ENCODE measurements at places on chromosomes 1 and 21. TPM values are rescaled to one million over a fixed set of nuclear protein-coding genes. Genes with fewer than 3 reads are reported as not detected.

The SLC45A1 gene
- 0.44 TPM for total RNA-seq

The NR0B2 gene
- total RNA-seq, result not detected

The LAX1 gene
- 20.5 TPM for total RNA-seq

DNA sequence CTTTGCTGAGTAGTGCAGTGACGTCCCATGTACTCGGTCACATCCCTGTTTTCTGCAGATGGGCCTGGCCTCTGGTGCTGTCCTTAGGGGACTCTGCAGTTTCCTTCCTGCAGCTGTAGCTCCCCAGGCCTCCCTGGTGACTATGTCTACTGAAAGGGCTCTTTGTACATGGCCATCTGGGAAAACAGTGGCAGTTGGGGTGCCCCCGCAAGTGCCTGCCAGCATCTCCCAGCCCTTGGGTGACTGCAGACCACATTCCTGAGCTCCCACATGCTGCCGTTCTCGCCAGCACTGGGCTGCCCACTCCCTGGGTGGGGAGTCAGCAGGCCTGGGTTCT is 37.5 kb upstream of the KCNA10 start:
- H3K4me1 ChIP-seq, result peaks cover 2% of the 10 kb centered on the region
- H3K27ac ChIP-seq, result no peak overlapping the region
- H3K4me3 ChIP-seq, result no peak overlapping the region
- no peak for DNase-seq
- H3K36me3 ChIP-seq, result no peaks in the 10 kb centered on the region
- peaks cover 50% of the 10 kb centered on the region for H3K27me3 ChIP-seq

The EBNA1BP2 gene
- total RNA-seq, result 45.8 TPM

- no peaks in the 10 kb centered on the region for H3K36me3 ChIP-seq
- peaks cover 16% of the 10 kb centered on the region for H3K27me3 ChIP-seq
- H3K27ac ChIP-seq, result no peak overlapping the region
- DNase-seq, result no peak
- no peak overlapping the region for H3K4me3 ChIP-seq
Measured at GRCh38 chr1:115865704-115866380, 24.9 kb upstream of the NHLH2 start.

The NHLH1 gene
- 0.25 TPM for total RNA-seq

The LCE1F gene
- total RNA-seq, result not detected

DNA sequence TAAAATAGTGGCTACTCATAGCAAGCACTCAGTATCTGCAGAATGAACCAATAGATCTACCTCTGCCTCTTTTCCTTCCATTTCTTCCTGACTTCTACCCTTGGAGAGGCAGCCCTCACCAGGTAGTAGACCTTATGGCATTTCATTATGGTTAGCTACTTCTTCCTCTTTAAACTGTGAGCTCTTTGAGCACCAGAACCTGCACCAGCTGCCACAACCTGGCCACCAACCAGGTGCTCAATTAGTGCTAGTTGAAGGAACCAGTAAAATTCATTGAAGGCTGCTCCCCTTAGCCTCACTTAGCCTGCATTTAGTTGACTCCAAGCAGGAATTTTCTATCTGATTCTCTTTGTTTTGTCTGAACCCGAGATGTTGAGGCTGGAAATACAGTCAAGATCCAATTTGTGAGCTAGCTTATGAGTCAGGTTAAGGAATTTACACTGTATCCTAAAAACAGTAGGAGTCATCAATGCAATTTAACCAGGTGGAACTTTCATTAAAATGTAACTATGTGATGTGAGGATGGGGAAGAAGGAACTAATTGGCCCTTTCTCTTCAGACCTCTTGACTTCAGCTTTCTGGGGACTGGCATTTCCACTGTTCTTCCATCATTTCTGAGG is 81.5 kb upstream of the UBE2U start:
- no peaks in the 10 kb centered on the region for H3K36me3 ChIP-seq
- H3K4me1 ChIP-seq, result no peaks in the 10 kb centered on the region
- H3K27ac ChIP-seq, result no peak overlapping the region
- DNase-seq, result no peak

Data from activated CD4-positive, alpha-beta T cell treated with anti-CD3 and anti-CD28 coated beads, Interleukin-2, amount 10 ng/mL, durations not matched to agents 7 days and 5 days (primary cell).